Activated CD4-positive, alpha-beta T cell treated with anti-CD3 and anti-CD28 coated beads for 4 hours (primary cell): ENCODE measurements at places on chromosomes 5 and 9.

DNA sequence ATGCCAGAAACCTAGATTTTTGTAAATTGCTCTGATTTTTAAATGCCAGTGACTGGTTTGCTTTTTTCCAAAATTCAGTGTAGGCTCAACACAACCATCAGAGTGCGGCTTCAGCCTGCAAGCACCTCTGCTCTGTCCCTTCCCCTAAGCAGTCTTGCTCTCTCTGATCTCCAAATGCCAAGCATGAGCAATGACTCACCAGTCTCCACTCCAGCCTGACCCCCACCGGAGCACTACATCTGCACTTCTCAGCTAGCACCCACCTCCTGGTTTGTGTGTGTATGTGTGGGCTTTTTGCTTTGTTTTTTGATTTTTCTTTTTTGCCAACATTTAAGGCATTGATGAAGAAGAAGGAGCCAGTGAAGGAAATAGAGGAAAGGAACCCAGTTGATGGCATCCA, 61.4 kb upstream of the ADRA1B start:
- no peak for DNase-seq

DNA sequence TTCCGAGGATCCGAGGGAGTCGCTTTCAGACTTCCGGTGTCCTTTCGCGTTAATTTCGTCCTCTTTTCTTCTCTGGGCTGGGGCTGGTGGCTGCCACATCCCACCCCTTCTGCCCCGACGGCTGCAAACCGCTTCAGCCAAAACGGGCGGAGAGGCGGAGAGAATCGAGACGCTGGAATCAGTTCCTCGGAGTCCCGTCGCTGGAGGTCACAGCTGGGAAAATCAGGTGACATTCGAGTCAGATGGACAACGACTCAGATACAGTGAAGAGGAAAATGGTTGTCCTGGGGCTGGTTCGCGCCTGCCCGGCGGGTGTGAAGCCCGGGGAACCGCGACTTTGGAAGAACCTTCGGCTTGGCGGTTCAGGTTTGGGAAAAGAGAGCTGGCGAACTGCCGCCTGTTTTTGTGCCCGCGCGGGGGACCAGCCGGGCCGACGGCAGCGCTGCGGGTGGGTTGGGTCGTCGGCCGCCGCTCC, 8.9 kb upstream of the NKX2-5 start:
- DNase-seq, result no peak

- no peak for DNase-seq
These were observed 7.9 kb downstream of the IGIP start for GRCh38 chr5:140133514-140134167.

- DNase-seq, result peak; percentile 51
These were observed 603 bp downstream of the DENND1A start for GRCh38 chr9:123929177-123929869.

- no peak for DNase-seq
These were observed 16.1 kb upstream of the NDST1 start for GRCh38 chr5:150491876-150492275.

DNA sequence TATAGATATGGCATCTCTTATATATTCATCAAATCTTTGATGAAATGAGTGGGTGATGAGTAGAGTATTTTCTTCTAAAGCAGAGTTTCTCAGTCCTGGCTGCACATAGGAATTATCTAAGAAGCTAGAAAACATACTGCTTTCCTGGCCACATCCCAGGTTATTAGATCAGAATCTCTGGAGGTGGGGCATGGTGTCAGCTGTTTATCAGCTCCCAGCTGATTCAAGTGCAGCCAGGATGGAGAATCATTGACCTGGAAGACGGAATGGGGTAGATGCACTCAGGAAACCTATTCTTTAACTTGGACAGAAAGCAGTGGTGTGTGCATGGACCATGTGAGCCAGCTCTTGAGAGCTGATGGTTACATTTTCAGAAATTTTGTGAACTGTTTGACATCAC, 108.1 kb upstream of the IL6ST start:
- DNase-seq, result no peak

DNA sequence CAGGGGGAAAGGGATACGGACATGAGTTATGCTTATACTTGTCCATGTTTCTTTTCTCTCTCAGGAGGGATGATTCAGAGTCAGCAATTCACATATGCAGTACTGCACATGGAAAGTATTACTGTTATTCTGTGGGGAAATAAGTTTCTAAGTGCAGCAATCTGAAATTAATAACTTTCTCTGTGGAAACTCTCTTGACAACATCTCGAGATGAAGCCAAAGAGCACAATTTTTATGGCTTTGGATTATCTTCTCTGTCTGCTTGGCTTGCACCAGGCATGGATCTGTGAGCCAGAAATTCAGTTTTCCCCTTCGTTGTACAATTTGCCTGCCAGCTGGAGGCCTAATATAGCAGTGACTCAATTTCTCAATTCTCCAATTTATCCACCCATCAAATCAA, 2.5 kb upstream of the NDFIP1 start:
- DNase-seq, result no peak

DNA sequence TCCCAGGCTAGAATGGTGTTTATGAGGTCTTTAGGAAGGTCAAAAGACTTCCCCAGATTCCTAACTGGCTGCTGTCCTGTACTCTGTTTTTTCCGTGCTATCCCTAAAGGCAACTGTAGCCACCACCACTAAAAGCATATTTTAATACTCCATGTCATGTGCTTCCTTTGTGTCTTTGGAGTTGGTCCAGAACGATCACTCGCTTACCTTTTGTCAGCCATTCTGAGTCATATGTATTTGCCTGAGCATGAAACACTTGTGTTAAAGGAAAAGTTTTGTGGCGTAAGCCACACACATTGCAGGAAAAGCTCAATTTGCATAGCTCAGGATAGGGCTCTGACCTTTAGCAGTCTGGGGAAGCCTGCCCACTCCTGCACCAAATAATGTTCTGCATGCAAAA, 299.6 kb downstream of the NTRK2 start:
- DNase-seq, result no peak

DNA sequence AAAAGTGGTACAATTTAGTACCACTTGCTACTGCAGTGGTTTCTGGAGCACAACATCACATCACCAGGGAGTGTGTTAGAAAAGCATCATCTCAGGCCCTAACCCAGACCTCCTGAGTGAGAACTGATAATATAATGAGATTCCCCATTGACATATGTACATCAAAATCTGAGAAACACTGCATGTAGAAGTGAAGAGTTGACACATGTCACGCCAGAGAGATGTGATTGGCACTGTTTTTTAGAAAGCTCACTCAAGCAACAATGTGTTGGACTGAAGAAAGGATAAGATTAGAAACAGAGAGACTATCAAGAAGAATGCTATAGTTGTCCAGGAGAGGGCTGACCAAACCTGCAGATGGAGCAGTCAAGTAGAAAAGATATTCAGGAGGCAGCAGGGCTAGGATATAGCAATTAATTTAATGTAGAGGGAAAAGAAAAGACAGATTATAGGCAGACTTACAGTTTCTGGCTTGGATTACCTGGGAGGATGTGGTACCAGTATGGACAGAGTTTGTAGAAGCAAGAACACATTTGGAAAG, 324.4 kb upstream of the ADAMTSL1 start:
- DNase-seq, result no peak

- DNase-seq, result no peak
These were observed 28.8 kb downstream of the CNTFR start for GRCh38 chr9:34560599-34561214.

DNA sequence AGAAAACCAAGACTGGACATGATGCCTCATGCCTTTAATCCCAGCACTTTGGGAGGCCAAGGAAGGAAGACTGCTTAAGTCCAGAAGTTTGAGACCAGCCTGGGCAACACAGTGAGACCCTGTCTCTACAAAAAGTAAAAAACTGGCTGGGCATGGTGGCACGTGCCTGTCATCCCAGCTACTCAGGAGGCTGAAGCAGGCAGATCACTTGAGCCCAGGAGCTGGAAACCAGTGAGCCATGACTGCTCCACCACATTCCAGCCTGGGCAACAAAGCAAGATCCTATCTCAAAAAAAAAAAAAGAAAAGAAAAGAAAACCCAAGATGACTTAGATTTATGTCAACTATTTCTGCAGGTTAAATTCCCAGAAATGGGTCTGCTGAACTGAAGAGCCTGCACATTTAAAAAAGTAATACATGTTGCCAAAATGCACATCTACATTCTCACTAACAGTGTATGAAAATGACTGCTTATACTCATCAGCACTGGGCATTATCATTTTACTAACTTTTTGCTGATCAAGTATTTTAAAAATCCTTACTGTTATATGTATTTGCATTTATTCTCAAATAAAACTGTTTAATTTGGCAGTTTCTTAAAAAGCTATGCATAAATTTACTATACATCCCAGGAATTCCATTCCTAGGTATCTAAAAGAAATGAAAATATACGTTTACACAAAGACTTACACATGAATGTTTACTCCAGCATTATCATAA, 14.3 kb downstream of the ERMP1 start:
- DNase-seq, result no peak

DNA sequence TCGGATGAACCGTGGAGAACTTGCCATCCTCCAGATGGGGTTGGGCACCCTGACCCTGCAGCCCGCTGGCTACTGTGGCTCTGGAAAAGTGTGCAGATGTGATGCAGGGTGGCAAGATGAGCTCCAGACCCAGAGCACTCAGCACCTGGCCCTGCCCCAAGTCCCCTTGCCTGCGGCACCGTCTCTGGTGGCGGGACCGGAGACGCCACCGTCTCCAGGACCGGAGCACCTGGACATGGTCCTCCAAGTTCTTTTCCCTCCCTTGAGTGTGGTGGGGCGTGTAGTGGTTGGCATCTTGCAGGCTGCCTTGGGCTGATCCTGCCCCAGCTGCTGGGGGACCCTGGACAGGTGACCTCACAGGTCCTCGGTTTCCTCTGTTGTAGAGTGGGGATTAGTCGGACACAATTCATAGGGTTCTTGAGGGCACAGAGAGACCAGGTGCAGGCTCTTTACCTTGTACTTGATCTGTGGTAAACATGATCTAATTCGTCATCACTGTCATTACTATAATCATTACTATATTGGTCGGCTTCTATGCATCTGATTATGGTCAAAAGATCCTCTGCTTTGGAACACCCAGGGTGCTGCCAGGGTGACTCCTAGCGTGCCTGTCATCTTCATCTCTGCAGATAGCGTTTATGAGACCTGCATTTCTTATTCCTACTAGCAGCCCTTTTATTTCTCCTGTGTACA, 83.5 kb downstream of the COL5A1 start:
- DNase-seq, result no peak

DNA sequence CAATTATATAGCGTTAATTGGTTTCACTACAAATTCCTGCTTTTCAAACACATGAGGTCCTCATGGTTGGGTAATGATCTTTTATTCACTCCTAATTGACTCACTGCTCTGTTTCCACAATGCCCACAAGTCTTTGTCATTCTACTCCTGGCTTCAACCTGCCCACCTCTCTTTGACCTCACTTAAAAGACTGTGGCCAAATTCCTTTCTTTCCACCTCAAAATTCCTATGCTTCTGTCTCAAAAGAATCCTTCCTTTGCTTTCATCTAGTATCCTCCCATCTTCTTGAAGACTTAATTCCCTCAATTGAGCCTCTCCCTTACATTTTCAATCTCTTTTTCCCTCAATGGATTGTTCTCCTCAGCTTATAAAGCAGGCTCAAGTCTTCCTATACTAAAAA, 4.9 kb downstream of the APBA1 start:
- no peak for DNase-seq

- no peak for DNase-seq
These were observed 173.2 kb downstream of the GAS1 start for GRCh38 chr9:86774116-86774515.

DNA sequence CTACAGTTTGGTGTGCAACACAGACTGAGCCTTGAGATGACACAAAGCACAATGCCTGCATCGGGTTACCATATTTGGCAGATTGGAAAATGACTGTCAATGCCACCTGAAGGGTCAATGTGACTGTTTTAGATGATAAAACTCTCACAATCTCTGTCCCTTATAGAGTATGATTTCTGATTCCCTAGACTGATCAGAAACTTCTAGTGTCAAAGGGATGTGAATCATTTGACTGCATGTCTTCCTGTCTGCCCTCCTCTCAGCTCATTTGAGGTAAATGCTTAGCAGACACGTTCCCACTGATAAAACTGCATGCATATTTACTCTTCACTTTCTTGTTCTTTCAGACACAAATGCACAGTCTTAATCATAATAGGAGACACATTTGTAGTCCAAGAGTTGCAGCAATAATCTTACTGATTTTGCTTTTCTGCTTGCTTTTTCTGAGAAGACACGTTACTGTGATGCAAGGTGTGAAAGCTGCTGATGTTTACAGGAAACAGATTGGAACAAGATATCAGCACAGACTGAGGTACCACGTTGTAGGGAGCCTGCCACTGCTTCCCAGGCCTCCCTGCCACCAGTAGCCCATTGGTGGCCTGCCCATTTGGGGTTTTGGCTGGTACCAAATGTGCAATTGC, 77.8 kb downstream of the GCNT4 start:
- peak; percentile 1 for DNase-seq

- no peak for DNase-seq
These were observed 34.3 kb upstream of the ASS1 start for GRCh38 chr9:130410443-130410842.

- DNase-seq, result no peak
These were observed 66.4 kb upstream of the SPRY4 start for GRCh38 chr5:142391058-142391845.

DNA sequence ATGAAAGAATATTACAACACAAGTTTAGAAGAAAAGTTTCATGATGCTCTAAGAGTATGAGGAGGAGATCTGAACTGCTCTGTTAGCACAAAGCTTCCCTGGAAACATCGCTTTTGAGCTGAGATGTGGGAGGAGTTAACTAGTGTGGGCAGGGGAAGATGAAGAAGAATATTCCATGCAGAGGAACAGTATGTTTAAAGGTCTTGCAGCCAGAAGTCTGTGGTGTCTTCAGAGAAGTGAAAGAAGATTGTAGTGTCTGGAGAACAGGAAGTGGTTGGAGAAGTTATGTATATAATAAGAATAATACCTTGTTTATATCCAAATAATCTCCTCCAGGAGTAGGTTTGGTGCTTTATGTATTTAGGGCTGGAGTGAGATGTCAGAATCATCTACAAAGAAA, 406.7 kb downstream of the MAN2A1 start:
- DNase-seq, result no peak

DNA sequence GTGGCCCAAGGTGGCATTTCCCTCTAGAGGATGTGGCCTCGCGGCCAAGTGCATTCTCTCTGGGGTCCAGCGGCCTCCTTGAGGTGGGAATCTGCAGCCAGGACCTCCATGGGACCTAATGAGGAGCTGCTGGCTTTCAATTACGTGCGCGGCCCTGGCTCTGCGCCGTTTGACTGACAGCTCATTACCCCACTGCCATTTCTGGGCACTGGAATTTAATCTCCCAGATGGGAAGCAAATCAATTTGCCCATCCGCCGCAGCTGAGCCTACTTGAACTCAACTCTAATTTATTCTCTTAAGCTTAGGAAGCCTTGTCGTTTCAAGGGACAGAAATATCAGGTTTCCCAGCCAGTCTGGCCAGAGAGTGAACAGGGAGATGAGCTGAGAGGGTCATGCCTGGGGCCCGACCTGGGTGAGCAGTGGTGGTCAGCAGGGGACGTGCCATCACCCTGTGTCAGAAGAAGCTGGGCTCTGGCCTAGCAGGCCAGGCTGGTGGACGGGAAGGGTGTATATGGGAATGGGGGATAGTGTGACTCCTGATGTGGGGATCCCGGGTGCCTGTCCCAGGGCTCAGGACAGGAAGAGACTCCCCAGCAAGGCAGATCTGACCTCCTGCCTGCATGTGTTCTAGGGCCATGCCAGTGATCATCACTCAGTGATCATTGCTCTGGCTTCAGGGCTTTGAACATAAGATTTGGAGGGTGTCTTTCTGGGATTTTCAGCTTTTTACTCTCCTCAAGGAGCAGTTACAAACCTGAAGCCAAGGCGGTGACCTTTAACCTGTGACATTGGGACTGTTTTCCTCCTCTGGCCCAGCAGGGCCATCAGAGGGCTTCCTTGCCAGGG, 69.7 kb downstream of the MACROH2A1 start:
- no peak for DNase-seq
